Spleen (tissue), 13 donors: ENCODE measurements at places on chromosomes 5 and 9.
A peak's percentile ranks its signal among the peaks of the same experiment; 100 is the strongest.

GRCh38 chr5:173736374-173736773, 119.9 kb upstream of the BOD1 start:
- H3K4me1 ChIP-seq = peaks cover 22% of the 10 kb centered on the region
- no peaks in the 10 kb centered on the region for H3K36me3 ChIP-seq
- no peak for DNase-seq

GRCh38 chr9:135023786-135024405, 63.6 kb upstream of the OLFM1 start:
- no peak overlapping the region for H3K27ac ChIP-seq
- DNase-seq = no peak
- H3K27me3 ChIP-seq = peaks cover 10% of the 10 kb centered on the region
- no peaks in the 10 kb centered on the region for H3K4me1 ChIP-seq
- no peaks in the 10 kb centered on the region for H3K36me3 ChIP-seq
- no peak overlapping the region for H3K4me3 ChIP-seq

DNA sequence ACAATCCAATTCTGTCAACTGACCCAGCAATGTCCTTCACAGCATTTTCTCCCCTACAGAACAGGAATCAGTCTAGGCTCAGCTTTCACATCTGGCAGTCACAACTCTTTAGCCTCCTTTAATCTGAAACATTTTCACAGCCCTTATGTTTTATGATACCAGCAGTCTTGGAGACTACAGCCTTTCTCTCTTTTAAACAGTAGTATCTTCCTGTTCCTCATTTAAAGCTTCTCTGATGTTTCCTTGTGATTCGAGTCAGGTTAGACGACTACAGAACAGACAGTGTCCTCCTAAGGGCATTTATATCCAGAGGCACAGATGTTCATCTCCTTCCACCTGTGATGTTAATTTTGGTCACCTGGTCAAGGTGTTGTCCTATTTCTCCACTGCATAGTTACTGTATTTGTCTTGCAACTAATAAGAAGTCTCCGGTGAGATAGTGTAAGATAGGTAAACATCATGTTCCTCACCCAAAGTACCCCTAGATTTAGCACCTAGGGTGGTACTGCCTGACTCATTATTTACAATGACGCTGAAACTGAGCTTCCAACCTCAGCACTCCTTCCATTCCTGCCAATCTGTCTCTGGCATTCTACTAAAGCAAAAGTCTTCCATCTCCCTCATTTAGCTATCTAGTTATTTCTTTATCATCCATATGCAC, 20.7 kb downstream of the TTC39B start:
- no peak overlapping the region for H3K27ac ChIP-seq
- H3K27me3 ChIP-seq = no peaks in the 10 kb centered on the region
- H3K4me3 ChIP-seq = no peak overlapping the region
- no peaks in the 10 kb centered on the region for H3K4me1 ChIP-seq

DNA sequence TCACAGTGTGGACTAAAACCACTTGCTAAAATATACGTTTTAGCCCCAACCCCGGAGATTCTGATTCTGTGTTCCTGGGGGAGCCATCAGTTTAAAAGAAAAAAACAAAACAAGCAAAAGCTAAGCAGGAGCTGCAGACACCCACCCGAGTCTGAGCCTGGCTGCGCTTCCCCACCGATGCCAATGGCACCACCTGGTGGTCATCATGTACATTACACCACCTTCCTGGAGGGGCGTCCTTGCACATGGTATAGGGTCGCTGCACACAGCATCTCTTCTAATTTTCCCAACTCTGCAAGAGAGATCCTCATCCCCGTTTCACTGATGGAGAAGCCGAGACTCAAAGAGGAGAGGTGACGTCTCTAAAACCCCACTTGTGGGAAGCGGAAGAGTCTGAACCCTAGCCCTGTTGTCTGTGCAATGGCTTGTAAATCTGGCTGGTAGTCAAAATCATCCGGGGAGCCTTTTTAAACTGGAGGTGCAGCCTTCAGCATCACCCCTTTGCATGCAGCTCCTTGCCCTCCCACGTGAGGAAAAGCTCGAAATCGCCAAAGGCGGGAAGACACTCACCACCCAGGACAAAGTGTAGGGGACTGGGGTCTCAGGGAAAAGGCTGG, 23.1 kb upstream of the CNOT6 start:
- no peaks in the 10 kb centered on the region for H3K27me3 ChIP-seq
- peak; percentile 84 for DNase-seq
- no peak overlapping the region for H3K27ac ChIP-seq
- peaks cover 5% of the 10 kb centered on the region for H3K4me1 ChIP-seq
- no peaks in the 10 kb centered on the region for H3K36me3 ChIP-seq

GRCh38 chr5:2802693-2803365, 51.4 kb upstream of the IRX2 start:
- H3K27ac ChIP-seq = no peak overlapping the region
- H3K4me1 ChIP-seq = no peaks in the 10 kb centered on the region
- H3K27me3 ChIP-seq = peaks cover 13% of the 10 kb centered on the region
- no peak overlapping the region for H3K4me3 ChIP-seq
- DNase-seq = no peak
- no peaks in the 10 kb centered on the region for H3K36me3 ChIP-seq

- H3K4me3 ChIP-seq = no peak overlapping the region
- no peak for DNase-seq
- no peaks in the 10 kb centered on the region for H3K27me3 ChIP-seq
- H3K4me1 ChIP-seq = no peaks in the 10 kb centered on the region
- no peaks in the 10 kb centered on the region for H3K36me3 ChIP-seq
These were observed 587.3 kb downstream of the SEMA5A start for GRCh38 chr5:8958602-8959001.

DNA sequence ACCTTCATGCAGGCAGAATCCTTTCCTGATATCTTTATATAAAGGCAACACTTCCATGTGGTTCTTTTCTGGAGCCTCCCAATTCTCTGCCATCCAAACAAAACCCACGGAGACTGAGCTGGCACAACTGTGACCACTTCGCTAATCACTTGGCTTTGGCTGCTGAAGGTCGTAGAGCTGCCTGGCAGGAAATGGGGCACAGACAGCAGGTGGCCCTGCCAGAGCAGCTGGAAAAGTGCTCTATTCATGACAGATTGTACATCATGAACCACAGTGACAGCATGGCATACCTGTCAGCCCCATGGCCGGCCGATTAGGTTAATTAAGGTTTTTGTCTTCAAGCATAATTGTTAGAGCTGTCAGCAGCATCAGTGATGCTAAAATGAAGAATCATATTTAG, 141.9 kb upstream of the ANKRD55 start:
- no peak overlapping the region for H3K27ac ChIP-seq
- H3K36me3 ChIP-seq = no peaks in the 10 kb centered on the region
- DNase-seq = no peak
- no peaks in the 10 kb centered on the region for H3K4me1 ChIP-seq
- H3K4me3 ChIP-seq = no peak overlapping the region

DNA sequence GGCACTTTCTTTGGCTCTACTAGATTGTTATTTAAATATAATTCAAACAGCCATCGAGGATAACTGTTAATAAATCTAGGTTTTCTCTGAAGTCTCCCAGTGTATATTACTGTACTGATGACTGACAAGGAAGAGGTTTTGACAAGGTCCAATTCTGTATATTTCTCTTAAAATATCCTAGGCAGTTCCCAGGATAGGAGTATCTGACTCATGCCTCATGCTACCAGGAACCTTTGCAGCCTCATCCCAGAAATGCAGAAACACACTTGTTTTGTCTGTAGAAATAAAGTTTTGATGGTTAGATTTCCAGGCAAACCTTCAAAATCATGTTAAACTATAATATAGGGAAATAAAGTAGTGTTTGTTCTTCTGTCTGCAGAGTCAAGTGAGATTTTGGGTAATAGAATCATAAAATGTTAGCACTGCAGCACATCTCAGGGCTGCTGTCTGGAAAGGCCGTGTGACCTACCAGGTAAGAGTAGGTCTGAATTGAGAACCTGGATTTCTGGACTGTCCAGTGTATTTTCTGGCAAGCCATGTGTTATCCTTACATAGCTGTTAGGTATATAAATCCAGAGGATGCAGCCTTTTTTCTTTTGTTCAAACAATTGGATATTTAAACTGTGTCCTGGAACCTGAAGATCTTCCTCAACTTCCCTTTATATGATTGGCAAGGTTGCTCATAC, 8.3 kb downstream of the UBE2D2 start:
- H3K27ac ChIP-seq = no peak overlapping the region
- peak; percentile 15 for DNase-seq
- H3K27me3 ChIP-seq = no peaks in the 10 kb centered on the region
- H3K4me3 ChIP-seq = no peak overlapping the region

DNA sequence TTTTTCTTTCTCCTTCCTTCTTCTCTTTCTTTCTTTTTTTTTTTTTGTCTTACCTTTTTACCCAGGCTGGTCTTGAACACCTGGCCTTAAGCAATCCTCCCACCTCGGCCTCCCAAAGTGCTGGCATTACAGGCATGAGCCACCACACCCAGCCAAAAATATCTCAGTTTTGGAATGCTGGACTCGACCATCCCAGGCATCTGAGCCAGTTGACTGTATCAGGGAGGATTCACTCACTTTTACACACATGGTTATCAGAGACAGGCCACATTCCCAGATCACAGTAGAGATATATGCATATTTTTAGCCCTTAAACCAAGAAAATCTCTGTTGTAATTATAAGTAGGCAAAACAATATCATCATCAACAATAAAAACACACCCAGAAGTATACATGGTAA, 21.9 kb downstream of the NIM1K start:
- no peak for DNase-seq
- no peaks in the 10 kb centered on the region for H3K4me1 ChIP-seq
- no peak overlapping the region for H3K27ac ChIP-seq
- H3K36me3 ChIP-seq = no peaks in the 10 kb centered on the region

DNA sequence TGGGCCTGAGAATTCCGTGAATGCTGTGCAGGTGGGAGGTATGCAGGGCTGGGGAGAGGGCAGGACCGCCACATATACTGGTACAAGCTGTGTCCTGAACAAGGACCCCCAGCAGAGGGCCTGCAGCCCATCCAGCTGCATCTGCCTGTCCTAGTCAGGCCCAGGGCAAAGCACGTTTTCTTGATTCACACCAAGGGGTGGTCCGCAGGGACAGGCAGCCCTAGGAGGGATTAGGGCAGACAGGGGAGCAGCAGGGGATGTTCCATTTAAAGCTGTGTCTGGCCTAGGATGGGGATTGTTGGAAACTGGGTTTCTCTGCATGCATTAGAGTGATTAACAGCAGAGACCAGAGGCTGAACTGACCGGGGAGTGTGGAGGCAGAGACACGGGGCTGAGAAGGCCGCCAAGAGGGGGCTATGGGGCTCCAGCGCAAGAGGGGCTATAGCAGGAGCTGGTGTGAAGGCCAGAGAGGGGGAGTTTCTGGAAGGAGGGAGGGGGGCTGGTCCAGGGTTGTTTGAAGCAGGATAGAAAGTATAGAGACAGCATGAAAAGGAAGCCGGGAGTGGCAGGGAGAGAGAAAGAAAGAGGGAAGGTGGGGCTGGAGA, 2.7 kb downstream of the GRM6 start:
- no peak overlapping the region for H3K27ac ChIP-seq
- no peaks in the 10 kb centered on the region for H3K4me1 ChIP-seq
- DNase-seq = no peak
- H3K27me3 ChIP-seq = peaks cover 38% of the 10 kb centered on the region
- no peaks in the 10 kb centered on the region for H3K36me3 ChIP-seq

- no peak overlapping the region for H3K4me3 ChIP-seq
- no peaks in the 10 kb centered on the region for H3K27me3 ChIP-seq
- peaks cover 8% of the 10 kb centered on the region for H3K4me1 ChIP-seq
- peak overlapping the region; percentile 25 for H3K27ac ChIP-seq
- no peak for DNase-seq
- no peaks in the 10 kb centered on the region for H3K36me3 ChIP-seq
These were observed 17.7 kb upstream of the AUH start for GRCh38 chr9:91379426-91379825.

DNA sequence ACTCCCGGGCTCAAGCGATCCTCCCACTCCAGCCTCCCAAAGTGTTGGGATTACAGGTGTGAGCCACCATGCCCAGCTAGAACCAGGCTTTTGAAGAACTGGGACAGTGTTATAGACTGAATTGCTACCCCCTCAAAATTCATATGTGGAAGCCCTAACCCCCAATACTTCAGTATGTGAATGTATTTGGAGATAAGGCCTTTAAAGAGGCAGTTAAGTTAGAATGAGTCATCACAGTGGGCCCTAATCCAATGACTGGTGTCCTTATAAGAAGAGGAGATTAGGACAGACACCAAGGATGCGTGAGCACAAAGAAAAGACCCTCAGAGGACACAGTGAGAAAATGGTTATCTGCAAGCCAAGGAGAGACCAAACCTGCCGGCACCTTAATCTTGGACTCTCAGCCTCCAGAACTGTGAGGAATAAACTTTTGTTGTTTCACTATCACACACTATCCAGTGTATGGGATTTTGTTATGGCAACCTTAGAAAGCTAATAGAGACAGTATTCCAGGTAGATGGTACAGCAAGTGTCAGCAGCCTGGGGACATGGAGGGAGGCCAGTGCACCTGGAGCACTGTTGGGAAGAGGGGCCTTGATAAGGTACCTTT, 31.4 kb upstream of the ERGIC1 start:
- no peaks in the 10 kb centered on the region for H3K36me3 ChIP-seq
- DNase-seq = no peak
- H3K27ac ChIP-seq = no peak overlapping the region
- H3K4me3 ChIP-seq = no peak overlapping the region
- no peaks in the 10 kb centered on the region for H3K27me3 ChIP-seq

- no peaks in the 10 kb centered on the region for H3K36me3 ChIP-seq
- no peak for DNase-seq
- no peaks in the 10 kb centered on the region for H3K27me3 ChIP-seq
- no peaks in the 10 kb centered on the region for H3K4me1 ChIP-seq
These were observed 26.4 kb upstream of the ELL2 start for GRCh38 chr5:95988094-95988493.

DNA sequence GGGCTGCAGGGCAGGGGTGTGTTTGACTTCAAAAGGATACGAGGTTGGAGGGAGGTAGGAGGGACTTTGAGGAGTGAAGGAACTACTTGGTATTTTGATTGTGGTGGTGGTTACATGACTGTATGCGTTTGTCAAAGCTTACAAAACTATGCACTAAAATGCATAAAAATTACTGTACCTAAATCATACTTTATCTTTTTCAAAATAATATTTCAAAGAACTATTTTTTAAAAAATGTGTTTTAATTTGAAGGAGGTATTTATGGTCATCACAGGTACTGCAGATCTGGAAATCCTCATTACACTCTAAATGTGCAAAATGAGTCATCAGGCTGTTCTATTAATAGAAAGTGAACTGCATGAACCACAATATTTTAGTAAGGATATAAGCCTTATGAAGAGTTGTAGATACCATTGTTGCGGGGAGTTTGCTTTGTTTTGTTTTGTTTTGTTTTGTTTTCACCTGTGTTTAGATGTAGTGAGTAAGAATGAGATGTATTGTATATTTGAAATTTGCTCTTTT, 116.9 kb downstream of the ARRDC3 start:
- no peak overlapping the region for H3K4me3 ChIP-seq
- H3K36me3 ChIP-seq = no peaks in the 10 kb centered on the region
- no peak overlapping the region for H3K27ac ChIP-seq
- H3K4me1 ChIP-seq = no peaks in the 10 kb centered on the region
- no peak for DNase-seq

DNA sequence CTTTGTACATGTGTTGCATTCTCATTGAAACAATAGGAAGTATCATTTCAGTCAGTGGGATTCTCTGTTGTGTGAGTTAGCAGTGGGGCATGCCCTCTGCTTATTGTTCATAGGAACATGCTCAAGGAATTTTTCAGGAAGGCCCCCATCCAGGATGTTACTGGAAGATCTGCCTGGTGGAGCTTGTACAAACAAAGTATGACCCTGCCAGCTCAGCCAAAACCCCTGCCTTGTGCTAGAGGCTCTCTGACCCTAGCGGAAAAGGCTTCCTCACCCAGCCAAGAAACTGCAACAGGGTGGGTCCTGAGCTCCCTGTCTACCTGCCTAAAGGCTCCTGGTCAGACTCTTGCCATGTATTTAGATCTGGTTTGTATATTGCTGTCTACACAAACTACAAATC, 43.2 kb downstream of the MRRF start:
- H3K27me3 ChIP-seq = no peaks in the 10 kb centered on the region
- peak overlapping the region; percentile 48 for H3K27ac ChIP-seq
- no peak overlapping the region for H3K4me3 ChIP-seq
- H3K4me1 ChIP-seq = peaks cover 34% of the 10 kb centered on the region
- H3K36me3 ChIP-seq = peaks cover 12% of the 10 kb centered on the region
